Common myeloid progenitor, CD34-positive (primary cell): ENCODE measurements at places on chromosomes 6 and 20.

GRCh38 chr6:1423578-1423977 lies 34.2 kb downstream of the FOXF2 start:
- DNase-seq, result no peak

GRCh38 chr20:36121981-36122930 lies 32.3 kb upstream of the EPB41L1 start:
- no peak for DNase-seq

GRCh38 chr6:44002593-44003344 lies 124.5 kb downstream of the MRPL14 start:
- DNase-seq, result peak; percentile 75

DNA sequence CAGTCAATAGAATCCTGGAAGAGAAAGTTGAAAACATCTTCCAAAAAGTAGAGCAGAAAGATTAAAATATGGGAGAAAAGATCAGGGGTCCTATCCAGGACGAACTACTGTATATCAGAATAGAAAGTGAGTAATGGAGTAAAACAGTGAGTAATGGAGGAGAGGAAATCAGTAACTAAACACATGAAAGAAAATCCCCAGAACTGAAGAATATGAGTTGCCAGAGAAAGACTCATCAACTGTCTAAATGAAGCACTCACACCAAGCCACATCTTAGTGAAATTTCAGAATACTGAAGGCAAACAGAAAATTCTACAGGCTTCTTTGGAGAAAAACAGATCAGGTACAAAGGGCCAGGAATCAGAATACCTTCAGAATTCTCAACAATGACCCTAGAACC lies 14.9 kb downstream of the IL17A start:
- no peak for DNase-seq

DNA sequence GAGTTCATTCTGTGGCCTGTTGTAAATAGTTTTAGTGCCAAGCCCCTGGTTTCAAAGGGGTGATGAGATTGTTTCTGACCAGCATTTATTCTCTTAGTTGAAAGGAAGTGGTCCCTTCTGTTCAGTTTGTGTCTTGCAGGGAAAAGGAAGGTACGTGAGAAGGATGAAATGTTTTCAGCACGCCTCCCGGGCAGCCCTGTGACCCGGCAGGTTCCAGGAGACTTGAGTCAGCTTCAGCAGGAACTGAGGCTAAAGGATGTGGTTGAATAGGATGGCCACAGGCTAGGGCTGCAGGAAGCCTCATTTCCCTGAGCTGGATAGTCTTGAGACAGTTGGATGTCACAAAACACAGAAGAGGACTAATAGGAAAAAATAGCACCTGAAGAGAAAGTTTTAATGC lies 132.4 kb upstream of the SYNDIG1 start:
- DNase-seq, result peak; percentile 72

- DNase-seq, result no peak
Observed at GRCh38 chr6:142071981-142072380, 60.7 kb upstream of the GJE1 start.

DNA sequence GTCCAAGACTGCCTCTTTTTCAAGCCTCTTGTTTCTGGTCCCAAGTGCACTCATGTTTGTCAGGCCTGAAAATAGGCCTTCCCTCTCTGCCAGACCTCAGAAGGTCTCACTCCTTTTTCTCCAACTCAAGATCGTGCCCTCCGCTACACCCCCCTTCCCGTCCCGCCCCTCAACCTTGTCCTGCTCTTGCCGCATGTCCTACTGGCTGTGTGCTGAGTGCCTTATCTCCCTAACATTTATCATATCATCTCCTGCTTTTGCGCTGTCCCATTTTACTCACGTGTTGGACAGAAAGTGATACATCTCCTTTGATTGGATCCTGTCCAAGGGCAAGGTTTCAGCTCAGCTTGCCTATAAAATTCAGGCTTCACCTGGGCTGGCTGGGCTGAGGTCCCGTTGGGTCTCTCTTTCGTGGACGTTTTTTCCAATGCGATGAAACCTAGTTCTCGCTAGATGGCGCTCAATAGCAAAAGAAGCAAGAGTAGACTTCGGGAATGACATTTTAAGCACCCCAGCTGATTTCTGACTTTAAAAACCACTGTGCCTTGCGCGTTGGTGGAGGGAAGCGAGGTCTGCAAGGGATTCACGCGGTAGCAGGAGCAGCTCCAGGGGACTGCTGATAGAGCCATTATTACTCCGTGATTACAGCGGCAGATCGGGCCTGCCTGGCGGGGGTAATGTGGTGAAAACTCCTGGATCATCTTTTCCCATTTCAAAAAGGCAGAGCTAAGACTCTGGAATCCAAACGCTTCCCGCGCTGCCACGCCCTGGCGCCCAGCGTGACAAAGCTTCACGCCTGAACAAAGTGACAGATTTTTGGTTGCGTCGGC lies 137.6 kb downstream of the IMPG1 start:
- peak; percentile 62 for DNase-seq
